CD4-positive, alpha-beta T cell treated with Interleukin-15 for 1 hour (primary cell): ENCODE measurements at places on chromosomes 2 and 18.
A peak's percentile ranks its signal among the peaks of the same experiment; 100 is the strongest.

GRCh38 chr2:22991844-22992243 lies 393.1 kb upstream of the KLHL29 start:
- no peak for DNase-seq

DNA sequence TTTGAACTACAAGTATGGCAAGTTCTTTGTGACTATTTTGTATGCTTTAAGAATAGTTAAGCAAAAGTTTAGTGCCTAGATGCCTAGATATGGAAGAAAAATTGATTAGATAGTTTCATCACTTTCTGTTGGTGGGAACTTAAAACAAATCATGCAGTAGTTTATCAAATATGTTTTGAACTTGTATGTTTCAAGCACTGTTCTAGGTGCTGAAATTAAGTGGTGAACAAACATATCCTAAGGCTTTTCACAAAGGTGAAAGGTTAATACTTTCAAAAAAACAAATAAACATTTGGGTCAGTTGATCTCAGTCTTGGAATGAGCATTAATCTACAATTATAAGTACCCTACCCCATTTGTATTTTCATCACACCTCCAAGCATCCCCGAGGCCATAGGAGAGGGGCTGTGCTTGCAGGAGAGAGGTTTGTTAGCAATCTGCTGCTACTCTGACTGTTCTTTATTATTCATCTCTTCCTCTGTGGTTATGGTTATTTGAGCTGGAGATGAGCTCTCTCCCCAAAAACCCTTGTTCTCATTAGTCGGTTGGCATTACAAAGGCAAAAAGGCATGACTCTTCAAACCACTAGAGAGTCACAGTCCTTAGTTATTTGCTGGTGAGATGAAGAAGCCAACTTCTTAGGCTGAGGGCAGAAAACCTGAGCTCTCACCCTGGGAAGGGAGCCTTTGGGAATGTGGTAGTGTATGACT lies 103.9 kb upstream of the FHL2 start:
- DNase-seq, result no peak

DNA sequence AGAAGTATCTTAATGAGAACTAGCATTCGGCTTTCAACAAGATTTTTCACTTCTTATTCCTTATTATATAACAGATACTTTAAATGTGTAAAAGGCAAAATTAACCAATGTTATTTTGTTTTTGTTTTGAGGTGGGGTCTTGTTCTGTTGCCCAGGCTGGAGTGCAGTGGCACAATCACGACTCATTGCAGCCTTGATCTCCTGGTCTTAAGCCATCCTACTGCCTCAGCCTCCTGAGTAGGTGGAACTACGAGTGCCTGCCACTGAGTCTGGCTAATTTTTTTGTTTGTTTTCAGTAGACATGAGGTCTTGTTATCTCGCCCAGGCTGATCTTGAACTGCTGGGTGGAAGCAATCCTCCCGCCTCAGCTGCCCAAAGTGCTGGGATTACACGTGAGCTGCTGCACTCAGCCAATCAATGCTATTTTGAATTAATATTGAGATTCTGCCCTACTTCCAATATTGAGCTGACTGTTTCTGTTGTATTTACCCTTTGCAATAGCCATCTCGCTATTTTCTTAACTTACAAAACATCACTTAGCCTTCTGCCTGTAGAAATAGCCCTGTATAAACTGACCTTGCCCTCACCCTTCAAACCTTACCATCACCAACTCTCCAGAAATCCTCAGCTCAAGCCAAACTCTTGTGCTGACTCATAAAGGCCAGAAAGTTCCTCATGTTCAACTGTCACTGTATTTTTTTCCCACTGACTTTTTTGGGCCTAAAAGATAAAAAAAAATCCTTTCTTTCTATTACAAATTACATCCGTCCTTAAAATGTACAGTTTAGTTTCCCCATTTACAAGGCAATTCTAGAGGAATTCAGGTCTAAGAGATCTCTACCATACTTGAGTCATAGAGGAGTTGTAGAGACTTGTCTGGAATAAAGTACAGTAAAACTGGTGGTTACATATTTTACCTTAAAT lies 94.3 kb downstream of the OLA1 start:
- DNase-seq, result no peak

GRCh38 chr2:30823452-30823851 lies 16.2 kb upstream of the CAPN13 start:
- DNase-seq, result no peak

DNA sequence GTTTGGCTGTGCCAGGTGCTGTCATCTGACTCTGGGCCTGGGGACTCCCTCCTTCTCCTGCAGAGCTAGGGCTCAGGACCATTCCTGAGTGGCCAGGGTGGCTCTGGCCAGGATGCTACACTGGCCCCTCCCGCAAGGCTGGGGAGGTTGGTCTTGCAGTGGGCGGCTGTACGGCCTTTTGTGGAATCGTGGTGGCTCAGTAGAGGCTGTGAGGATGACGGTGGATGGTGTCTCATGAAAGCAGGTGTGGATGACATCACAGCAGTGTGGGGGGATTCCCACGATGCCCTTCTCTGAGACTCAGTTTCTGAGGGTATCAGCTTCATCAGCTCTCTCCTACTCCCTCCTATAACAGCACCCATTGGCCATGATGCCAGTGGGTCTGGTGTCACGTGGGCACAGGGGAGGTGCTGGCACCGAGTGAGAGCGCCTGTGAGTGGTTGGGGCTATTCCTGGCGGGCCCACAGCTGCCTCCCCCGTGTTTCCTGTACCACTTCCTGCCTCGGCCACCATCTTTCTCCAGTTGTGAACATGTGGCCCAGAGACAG lies 144.2 kb upstream of the HDAC4 start:
- peak; percentile 43 for DNase-seq

DNA sequence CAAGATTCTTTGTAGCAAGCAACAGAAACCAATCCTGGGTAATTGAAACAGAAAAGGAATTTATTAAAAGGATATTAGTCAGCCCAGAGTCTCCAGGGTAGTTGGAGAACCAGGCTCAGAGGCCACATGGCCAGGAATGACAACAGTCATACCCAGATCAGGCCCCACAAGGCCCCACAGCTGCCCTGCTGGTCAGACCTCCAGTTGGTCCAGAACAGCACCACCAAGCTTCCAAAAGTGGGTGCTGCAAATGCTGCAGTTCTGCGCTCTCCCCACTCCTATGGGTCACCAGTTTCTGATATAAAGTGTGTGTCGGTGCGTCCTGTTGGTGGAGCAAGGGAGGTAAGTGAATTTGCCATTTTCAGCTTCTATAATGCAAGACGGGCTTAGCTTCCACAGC lies 29.9 kb downstream of the KLHL29 start:
- no peak for DNase-seq

GRCh38 chr18:55912071-55912470 lies 324.1 kb upstream of the TCF4 start:
- DNase-seq, result no peak

DNA sequence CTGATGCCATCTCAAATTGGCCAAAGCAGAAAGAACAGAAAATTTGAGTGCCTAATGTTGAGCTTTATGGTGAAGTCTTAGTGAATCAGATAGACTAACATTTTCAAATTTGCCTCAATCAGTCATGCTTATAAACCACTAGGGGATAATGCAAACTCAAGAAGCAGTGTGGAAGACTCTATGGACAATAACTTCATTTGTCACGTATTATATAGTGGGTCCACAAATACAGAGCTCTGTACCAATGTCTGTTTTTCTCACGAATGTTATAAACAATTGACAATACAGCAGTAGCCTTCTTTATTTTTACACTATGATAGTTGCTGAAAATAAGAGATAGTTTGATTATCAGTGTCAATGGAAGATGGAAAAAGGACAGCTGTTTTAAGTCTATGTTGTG lies 190.8 kb upstream of the SLC8A1 start:
- DNase-seq, result no peak

GRCh38 chr2:119463136-119463535 lies 31.5 kb downstream of the TMEM37 start:
- DNase-seq, result no peak

DNA sequence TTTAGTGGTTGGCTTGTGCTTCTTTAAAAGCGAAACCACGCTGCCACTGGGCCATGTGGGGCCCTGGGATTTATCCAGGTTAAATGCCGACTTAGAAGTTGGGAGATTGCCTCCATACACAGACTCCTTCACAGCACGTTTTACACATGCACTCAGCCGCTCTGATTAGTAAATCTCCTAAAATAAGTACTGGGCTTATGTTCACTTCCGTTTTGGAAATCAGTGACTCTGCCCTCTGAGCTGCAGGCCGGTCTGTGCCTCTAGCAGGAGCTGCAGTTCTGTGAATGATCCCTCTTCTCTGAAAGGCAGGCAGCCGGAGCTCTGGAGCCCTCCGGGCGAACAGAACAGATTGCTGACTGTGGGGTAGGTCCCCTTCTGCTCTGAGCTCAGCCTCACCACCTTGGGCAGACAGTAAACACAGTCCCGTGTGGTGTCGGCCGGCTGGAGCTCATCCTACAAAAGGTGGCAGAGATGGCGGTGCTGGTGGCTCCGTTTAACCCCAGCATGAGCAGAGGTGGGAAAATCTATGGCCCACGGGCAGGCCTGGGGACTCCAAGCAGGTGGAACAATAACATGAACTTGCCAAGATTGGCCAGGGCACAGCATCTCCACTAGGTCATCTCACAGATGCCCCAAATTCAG lies 9.8 kb upstream of the RAB17 start:
- DNase-seq, result no peak

GRCh38 chr2:118046634-118047210 lies 32.9 kb upstream of the CCDC93 start:
- DNase-seq, result no peak

DNA sequence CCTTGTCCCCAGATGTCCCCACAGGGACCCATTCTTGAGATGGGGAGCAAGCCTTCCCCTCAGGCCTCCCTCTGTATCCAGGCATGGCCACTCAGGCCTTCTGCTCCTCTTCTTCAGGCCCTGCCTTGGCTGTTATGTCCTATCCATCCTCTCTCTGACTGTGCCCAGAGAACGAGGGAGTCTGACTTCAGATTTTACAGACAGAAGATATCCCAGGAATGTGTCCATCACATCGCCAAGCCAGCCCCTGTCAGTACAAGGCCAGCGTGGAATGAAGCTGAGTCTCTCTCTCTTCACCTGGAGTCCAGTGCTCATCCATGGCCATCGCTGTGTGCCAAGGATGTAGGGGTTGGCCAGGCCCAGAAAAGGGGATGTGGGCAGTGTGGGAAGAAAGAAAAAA lies 57.6 kb downstream of the SDC1 start:
- no peak for DNase-seq

GRCh38 chr2:107364361-107364950 lies 462.2 kb upstream of the RGPD4 start:
- DNase-seq, result no peak

DNA sequence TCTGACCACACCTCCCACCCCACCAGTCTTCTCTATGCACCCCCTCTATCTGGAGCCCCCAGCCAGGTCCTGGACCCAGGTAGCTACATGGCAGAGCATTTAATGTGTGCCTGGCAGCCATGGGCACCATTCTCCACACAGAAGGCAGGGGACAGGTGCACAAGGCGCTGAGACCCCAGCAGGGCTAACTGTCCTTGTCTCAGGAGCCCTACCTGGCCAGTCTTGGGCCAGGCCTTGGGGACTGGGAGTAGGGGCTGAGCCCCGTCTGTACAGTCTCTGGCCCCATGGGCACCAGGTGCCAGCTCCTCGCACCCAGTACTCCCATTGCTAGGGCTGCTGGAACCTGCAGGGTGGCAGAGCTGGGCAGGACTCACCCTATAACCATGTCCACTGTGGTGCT lies 2.9 kb downstream of the GNLY start:
- no peak for DNase-seq

- DNase-seq, result no peak
Observed at GRCh38 chr2:62826141-62826540, 120.6 kb downstream of the EHBP1 start.

- DNase-seq, result no peak
Observed at GRCh38 chr2:715038-715437, 37.8 kb upstream of the TMEM18 start.

- DNase-seq, result no peak
Observed at GRCh38 chr2:189880832-189881492, 96.7 kb downstream of the PMS1 start.

- DNase-seq, result peak; percentile 44
Observed at GRCh38 chr18:76349067-76349715, 145.9 kb downstream of the ZNF516 start.
